ENCODE measurements at places on chromosomes 16 and 17. TPM values are rescaled to one million over a fixed set of nuclear protein-coding genes. Genes with fewer than 3 reads are reported as not detected.

Gene GRIN2A
- not detected for total RNA-seq

Gene PRR29
- 1.2 TPM for total RNA-seq

Gene HOXB4
- 0.06 TPM for total RNA-seq

Gene OTOA
- not detected for total RNA-seq

Gene GALK1
- total RNA-seq = 80.0 TPM

Gene CFAP52
- not detected for total RNA-seq

Gene KRTAP4-4
- not detected for total RNA-seq

Gene MYH3
- total RNA-seq = 0.74 TPM

Gene KRTAP3-1
- total RNA-seq = not detected

Gene SPNS2
- 15.2 TPM for total RNA-seq

Gene MGAT5B
- total RNA-seq = 23.1 TPM

Gene MLLT6
- total RNA-seq = 33.3 TPM

Gene FBXW10
- 0.86 TPM for total RNA-seq

Gene GNGT2
- total RNA-seq = 0.75 TPM

Gene KRTAP4-3
- not detected for total RNA-seq

Gene PIK3R5
- total RNA-seq = not detected

Gene TM4SF5
- total RNA-seq = 1.2 TPM

Gene AARSD1
- total RNA-seq = 54.6 TPM

Gene PPY
- not detected for total RNA-seq

Gene CLUH
- 115 TPM for total RNA-seq

Gene ZCCHC14
- 9.5 TPM for total RNA-seq

Gene MT4
- total RNA-seq = not detected

Gene CACNG5
- total RNA-seq = not detected

Gene SLC16A6
- 0.65 TPM for total RNA-seq

Gene ITGA3
- 379 TPM for total RNA-seq

Gene JPH3
- 2.3 TPM for total RNA-seq

Gene PRKCB
- total RNA-seq = 0.18 TPM

Gene PIGL
- total RNA-seq = 18.0 TPM

Gene CSH1
- not detected for total RNA-seq

Data from A549 treated with Mapracorat at 1 μM for 4 hours (cell line).